ENCODE measurements at places on chromosomes 11 and 22.

GRCh38 chr11:68724293-68724692, 27.0 kb downstream of the TESMIN start:
- peaks cover 14% of the 10 kb centered on the region for H3K27me3 ChIP-seq
- no peak for DNase-seq
- H3K36me3 ChIP-seq = no peaks in the 10 kb centered on the region

GRCh38 chr22:20750461-20751184, 23.3 kb upstream of the SERPIND1 start:
- peak overlapping the region; percentile 62 for H3K27ac ChIP-seq
- H3K4me1 ChIP-seq = peaks cover 13% of the 10 kb centered on the region
- no peaks in the 10 kb centered on the region for H3K27me3 ChIP-seq
- peak; percentile 89 for DNase-seq
- no peak overlapping the region for H3K4me3 ChIP-seq

DNA sequence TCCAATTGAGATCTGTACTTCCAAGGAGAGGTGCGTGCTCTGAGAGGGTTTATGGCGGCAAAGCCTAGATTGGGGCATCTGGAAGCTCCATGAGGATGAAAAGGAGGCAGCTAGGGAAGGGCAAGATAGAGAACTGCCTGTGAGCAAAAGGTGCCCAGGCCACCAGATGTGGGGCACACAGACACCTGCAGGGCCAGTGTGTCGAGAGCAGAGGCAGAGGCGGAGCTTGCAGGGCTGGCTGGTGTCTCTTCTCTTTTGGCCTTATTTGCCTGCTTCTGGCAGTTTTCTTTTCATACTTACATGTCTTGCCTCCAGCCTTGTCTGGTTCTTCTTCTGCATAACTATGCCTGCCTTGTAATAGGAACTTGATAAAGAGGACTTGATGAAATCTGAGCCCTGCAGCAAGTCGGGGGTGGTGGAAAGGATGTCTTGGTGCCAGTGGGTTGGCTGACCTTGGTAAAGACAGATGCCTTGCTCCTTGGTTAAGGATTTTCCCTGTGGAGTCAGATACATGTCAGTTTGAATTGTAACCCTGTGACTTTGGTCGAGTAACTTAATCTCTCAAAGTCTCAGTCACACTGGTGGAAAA, 680.3 kb downstream of the NTM start:
- H3K4me3 ChIP-seq = no peak overlapping the region
- no peaks in the 10 kb centered on the region for H3K4me1 ChIP-seq
- no peak overlapping the region for H3K27ac ChIP-seq
- H3K27me3 ChIP-seq = no peaks in the 10 kb centered on the region

GRCh38 chr22:45273452-45274075, 11.2 kb upstream of the UPK3A start:
- no peak for DNase-seq
- no peak overlapping the region for H3K4me3 ChIP-seq
- H3K27me3 ChIP-seq = no peaks in the 10 kb centered on the region
- H3K36me3 ChIP-seq = no peaks in the 10 kb centered on the region
- H3K4me1 ChIP-seq = peaks cover 31% of the 10 kb centered on the region
- H3K27ac ChIP-seq = no peak overlapping the region

DNA sequence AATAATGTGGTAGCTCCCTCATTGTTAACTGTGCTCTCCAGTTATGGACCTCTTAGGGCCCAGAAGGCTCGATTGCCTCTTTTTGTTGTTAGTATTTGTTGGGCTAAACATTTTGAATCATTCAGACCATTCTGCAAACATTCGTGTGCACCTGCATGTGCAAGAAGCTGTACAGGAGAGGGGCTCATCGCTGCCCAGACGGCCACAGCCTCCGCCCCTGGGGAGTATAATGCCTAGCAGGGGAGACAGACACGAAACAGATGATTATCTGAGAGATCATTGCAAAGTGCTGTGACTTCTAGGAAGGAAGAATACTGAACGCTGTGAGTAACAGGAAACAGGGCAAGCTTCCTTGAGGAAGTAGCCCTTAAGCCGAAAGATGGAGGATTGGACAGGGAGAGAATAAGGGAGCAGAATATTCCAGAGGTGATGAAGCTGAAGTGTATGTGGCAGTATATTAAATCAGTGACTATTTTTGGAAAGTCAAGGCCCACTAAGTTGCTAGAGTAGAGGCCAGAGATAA, 123.3 kb upstream of the RASSF10 start:
- H3K36me3 ChIP-seq = peaks cover 5% of the 10 kb centered on the region
- peak overlapping the region; percentile 15 for H3K27ac ChIP-seq
- no peaks in the 10 kb centered on the region for H3K27me3 ChIP-seq
- H3K4me3 ChIP-seq = no peak overlapping the region
- DNase-seq = no peak

DNA sequence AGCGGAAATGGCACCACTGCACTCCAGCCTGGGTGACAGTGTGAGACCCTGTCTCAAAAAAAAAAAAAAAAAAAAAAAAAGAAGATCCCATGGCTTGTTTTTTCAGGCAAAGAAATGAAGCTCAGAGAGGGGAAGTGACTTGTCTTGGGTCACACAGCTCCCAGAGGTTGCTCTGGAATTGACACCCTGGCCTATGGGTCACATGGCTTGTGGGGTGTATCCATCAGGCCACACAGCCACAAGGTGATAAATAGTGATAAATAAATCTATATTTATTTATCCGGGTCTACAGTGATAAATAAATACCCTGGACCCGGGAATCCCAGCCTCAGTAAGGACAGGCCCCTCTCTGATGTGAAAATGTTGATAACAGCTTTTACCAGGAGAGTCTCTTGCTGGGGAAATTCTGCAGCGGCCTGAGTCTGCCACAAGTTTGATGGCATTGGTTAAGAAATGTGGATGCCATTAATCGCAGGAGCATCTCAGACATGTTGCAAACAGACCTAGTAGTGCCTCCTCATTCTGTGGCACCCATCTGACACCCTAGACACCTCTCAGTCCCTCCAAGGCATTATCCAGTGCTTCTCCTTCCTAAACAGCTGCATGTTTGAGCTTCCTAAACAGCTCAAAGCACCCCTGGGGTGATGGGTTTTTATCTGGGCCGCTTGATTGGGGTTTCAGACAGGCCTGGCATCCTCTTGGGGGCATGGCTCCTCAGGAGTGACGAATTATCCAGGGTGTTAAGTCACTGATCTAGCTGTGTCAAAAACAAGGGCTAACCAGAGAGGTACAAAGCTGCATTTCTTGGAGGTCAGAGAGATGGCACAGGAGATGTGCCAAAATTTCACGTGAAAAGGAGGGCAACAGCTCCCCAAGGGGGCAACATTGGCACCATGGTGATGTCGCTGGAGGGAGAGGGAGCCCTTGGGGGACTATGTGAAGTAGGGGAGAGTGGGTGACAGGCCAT, 1.9 kb upstream of the EMID1 start:
- no peak overlapping the region for H3K27ac ChIP-seq
- H3K4me3 ChIP-seq = no peak overlapping the region
- H3K4me1 ChIP-seq = no peaks in the 10 kb centered on the region

DNA sequence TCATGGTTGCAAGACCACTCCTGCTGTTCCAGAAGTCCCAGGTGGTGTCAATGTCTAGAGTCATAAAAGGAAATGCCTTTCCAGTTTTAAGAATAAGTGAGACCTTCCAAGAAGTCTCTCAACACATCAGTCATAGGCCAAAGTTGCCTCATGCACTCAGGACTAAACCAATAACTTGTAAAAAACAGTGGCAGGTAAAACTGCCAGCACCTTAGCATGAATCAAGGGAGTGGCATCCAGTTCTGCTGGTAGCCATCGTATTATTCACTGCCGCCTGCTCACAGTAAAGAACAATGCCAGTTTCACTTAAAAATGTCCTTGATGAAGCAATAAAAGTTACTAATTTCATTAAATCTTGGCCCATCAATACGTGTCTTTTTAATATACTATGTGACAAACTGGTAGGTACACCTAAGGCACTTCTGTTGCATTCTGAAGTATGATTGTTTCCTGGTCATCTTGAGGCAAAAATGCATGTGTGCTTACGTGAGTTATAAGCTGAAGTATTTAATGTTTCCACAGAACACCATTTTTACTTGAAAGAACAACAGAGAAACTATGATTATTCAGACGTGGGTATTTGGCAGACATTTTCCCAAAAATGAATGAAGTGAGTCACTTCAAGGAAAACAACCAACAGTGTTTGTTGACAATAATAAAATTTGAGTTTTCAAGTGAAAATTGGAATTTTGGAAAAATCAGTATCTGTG, 125.2 kb upstream of the SNX19 start:
- H3K36me3 ChIP-seq = no peaks in the 10 kb centered on the region
- no peaks in the 10 kb centered on the region for H3K4me1 ChIP-seq
- no peak overlapping the region for H3K4me3 ChIP-seq

Measured in psoas muscle (tissue), 8 donors.